ENCODE measurements at places on chromosomes 3 and 15.
A peak's percentile ranks its signal among the peaks of the same experiment; 100 is the strongest.

GRCh38 chr3:124439603-124440002 is 290.6 kb upstream of the UMPS start:
- DNase-seq: no peak

DNA sequence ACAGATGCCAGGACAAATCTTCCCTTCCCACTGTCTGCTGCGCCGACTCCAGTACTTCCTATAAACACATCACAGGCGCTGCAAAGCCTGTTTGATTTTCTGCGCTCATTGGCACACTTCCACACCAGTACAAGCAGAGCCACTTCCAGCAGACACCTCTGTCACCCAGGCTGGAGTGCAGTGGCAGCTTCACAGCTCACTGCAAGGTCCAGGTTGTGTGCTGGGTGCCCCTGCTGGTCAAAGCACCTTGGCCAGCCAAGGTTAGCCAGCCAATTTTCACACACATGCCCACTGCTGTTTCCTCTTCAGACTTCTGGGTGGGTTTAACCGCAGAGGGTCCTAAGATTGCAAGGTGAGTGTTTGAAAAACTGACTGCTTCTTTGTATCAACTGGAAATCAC is 4.9 kb downstream of the CHDH start:
- DNase-seq: no peak

- peak; percentile 48 for DNase-seq
These were observed 67.1 kb downstream of the OXSM start for GRCh38 chr3:25856902-25857518.

DNA sequence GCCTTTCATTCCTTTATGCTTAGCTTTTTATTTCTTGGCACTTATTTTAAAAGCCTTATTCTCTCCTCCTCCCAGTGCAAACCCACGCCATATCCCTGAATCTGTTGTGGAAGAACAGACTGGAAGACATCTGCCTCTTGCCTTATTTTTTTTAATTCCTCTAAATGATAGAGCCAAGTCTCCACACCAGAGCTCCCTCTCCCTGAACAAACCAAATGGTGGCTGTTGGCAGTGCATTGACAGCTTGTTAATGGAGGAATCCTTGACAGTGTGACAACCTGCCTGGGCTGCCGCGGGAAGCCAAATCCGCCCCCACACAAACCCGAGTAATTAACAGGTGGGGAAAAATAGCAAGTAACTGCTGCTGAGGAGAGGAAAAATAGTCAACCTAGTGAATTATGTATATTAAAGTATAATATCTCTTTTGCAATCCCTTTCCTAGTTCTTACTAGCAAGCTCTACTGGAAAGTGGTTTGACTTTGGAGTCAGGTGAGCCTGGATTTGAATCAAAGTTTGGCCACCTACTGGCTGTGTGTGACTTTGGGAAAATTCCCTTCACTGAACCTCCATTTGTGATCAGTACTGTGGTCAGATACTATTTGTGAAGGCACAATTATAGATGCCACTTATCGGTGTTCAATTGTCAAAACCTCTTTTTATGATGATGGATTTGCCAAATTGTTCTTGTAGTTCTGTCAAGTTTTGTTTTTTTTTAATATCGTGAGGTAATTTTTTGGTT is 589.6 kb downstream of the PDCD6IP start:
- DNase-seq: no peak

DNA sequence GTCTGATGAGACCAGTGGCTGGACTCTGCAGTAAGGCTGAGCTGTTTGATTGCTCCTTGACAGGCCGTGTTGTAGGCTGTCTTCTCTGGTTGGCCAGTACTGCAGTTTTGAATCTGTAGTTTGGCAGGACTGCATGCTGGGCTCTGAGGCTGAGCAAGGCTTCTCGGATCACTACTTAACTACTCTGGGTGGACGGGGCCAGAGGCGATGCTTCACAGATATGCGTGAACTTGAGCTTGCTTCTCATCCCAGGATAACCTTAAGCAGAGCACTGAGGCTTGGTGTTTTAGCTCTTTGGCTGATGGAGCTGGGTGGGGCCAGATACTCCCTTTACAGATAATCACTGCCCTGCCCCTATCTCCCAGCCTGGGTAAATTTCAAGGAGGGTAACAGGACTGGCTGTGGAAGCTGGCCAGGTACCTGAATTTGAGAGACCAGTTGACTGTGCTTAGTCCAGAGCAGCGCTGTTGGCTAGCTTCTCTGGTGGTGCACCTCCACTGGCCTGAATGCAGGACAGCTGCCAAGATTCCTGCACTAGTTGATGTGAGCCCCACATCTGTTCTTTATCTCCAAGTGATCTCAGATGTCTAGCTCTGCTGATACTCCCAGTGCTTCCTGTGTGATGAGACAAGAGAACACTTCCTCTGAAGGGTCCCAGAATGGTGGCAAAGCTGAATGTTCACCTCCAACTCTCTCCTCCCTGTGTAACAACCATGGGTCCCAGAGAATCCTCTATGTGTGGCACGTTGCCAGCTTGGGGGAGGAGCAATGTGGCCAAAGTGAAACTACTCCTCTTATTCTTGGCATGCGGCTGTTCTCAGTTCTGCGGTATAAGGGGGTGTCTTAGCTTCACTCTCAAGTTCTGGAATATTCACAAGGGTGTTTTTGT is 37.9 kb downstream of the RPL39L start:
- no peak for DNase-seq

DNA sequence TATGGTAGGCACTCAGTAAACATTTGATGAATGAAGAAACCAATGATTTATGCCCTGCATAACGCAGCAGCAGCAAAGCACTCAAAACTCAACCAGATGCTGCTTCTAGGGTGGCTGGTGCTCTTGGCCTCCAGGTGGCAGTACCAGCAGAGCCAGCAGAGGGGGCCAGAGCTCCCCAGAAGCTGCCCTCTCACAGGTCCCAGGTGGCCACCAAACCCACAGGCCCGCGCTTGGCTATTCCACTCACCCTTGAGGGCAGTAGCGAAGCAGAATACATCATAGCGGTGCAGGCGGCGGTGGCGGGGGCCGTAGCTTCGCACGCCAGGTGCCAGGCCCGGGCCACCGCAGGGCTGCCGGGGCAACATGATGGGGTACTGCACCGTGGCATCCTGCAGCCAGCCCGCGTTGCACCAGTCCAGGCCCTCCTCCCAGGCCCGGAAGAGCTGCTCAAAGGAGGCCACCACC is 16.6 kb downstream of the HAPLN3 start:
- DNase-seq: peak; percentile 75

- DNase-seq: no peak
These were observed 176.1 kb upstream of the RGMA start for GRCh38 chr15:93265111-93265556.

DNA sequence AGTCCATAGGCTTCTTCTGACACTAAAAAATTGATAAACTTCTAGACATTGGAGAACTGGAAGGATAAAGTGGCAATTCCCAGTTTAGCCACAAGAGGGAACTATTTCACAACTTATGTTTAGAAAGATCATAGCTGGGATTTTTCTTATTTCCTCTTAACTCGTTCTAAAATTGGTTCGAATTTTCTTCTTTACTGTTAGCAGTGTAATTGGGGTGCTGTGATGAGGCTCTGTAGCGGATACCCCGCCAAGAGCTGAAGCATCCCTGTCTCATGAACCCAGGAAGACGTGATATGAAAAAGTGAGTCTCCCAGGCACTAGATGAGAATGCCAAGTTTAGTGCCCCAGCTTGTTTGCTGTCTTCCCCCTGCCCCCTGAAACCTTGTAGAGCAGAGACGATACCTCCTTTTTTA is 85.1 kb downstream of the PDCD6IP start:
- DNase-seq: no peak

- DNase-seq: no peak
These were observed 136.7 kb downstream of the SMAD6 start for GRCh38 chr15:66838671-66839239.

- no peak for DNase-seq
These were observed 12.6 kb downstream of the CCR5 start for GRCh38 chr3:46383211-46383950.

DNA sequence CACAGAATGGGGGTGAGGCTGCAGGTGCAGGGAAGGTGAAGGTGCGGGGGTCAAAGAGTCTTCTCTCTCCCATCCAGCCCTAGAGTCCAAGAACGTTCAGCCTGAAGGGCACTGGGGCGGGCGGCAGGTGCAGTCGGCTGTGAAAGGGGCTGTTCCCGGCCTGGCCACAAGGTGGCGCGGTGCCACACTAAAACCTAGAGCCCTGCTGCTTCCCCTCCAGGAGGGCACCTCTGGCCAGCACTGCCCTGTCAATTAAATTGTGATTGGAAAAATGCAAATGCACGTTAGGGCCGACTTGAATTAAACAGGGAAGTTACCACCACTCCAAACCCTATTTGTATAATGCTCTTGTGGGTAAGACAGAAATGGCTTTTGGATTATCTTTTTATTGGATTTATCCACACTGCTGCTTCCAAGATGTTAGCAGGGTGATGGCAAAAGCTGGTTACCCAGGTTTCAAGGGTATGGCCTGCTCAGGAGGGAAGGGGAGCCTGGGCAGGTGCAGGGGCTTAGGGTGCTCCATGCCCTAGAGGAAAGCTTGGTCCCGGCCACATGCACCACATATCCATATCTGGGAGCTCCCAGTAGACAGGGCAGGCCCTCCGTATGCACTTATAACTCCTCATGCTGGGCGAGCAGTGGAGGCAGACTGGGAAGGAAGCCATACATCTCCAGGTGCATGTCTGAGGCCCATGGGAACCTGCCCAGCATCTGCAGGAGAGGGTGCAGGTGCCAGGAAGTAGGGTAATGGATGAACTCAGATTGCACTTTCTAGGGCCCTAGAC is 119.8 kb downstream of the ADCY5 start:
- DNase-seq: peak; percentile 78

GRCh38 chr15:91055548-91056331 is 33.3 kb upstream of the VPS33B start:
- DNase-seq: peak; percentile 43

DNA sequence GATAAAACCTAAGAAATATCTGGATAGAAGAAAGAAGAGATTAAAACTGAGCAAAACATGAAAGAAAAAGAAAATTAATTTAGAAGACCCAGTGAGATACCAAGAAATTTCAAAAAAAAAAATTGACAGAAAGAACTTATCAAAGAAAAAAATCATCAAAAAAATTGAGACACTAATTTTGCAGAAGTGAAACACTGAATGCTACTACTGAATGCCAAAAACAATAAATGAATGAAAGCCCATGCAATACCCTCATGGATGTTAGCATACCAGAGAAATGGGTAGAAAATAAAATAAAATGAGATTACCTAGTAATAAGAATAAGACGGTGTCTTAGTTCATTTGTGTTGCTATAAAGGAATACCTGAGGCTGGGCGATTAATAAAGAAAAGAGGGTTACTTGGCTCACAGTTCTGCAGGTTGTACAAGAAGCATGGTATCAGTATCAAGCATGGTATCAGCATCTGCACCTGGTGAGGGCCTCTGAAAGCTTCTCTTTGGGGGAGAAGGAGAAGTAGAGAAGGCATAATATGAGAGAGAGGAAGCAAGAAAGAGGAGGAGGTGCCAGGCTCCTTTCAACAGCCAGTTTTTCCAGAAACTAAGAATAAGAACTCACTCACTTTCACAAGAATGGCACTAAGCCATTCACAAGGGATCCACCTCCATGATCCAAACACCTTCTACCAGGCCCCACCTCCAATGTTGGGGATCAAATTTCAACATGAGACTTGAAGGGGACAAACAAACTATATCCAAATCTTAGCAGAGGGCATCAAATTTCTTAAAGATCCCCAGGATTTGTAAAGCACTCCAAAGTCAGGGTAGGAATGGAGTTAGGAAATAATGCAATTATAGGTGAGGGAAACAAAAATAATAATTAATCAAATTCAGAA is 73.2 kb downstream of the BTLA start:
- DNase-seq: no peak

DNA sequence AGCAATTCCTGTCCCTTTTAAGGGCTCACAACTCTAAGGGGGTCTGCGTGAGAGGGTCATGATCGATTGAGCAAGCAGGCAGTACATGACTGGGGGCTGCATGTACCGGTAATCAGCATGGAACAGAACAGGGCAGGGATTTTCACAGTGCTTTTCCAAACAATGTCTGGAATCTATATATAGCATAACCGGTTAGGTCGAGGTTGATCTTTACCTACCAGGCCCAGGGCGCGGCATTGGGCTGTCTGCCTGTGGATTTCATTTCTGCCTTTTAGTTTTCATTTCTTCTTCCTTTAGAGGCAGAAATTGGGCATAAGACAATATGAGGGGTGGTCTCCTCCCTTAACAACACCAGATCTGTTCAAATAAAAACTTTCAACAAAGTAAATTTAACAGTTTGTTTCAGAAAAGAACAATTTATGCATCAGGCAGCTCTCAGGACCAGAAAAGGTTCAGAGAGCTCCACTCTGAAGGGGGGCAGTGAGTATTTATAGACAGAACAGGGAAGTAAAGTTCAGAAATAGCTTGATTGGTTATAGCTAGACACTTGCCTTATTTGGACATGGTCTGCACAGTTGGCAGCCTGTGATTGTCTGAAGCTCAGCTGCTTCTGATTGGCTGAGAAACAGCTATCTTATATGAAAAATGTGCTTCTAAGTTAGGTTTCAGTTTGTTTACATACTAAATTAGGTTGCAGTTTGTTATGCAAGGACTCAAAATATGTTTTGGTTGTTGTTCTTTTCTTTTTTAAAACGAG is 17.2 kb upstream of the B4GALT4 start:
- DNase-seq: no peak

DNA sequence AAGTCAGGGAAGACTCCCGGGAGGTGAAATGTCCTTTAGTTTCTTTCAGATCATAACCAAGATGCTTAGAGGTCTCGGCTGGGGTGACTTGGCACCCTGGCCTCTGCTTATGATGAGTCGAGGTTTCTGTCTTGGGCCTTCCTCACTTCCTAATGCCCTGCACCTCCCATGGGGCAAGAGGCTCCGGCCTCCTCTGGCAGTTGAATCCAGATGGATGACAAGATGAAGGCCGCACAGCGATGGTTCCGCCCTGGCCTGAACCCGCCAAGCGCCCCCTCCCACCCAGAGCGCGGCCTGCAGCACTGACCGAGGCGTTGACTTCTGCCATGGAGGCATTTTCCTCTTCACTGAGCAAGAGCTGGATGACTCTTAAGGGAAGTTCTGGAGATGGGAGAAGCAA is 31.3 kb downstream of the MUC20 start:
- no peak for DNase-seq

DNA sequence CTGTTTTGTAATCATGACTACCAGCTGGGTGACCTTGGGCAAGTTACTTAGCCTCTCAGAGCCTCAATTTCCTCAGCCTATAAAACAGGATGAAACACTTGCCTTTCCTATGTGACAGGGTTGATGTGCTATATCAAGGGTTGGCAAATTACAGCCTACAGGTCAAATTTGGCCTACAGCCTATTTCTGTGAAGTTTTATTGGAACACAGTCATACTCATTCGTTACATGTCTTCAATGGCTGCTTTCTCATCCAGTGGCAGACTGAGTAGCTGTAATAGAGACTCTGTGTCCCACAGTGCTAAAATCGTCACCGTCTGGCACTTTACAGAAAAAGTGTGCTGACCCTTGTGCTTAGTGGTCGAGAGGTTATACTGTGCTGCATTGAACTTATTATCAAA is 16.6 kb downstream of the ABHD6 start:
- DNase-seq: no peak

Data from GM19239 (cell line).